Activated naive CD4-positive, alpha-beta T cell treated with anti-CD3 and anti-CD28 coated beads, Interleukin-2, amount 50 U/mL, for 72 hours (primary cell): ENCODE measurements at places on chromosomes 13 and 19. TPM values are rescaled to one million over a fixed set of nuclear protein-coding genes. Genes with fewer than 3 reads are reported as not detected.

The NKPD1 gene
- total RNA-seq: 0.14 TPM

The KCNN4 gene
- total RNA-seq: 145 TPM

The PSG2 gene
- not detected for total RNA-seq

The APC2 gene
- 0.14 TPM for total RNA-seq

The LSR gene
- 41.0 TPM for total RNA-seq

The ZNF256 gene
- 5.0 TPM for total RNA-seq

GRCh38 chr19:41565379-41565720, 10.6 kb upstream of the CEACAM21 start:
- no peak for DNase-seq

DNA sequence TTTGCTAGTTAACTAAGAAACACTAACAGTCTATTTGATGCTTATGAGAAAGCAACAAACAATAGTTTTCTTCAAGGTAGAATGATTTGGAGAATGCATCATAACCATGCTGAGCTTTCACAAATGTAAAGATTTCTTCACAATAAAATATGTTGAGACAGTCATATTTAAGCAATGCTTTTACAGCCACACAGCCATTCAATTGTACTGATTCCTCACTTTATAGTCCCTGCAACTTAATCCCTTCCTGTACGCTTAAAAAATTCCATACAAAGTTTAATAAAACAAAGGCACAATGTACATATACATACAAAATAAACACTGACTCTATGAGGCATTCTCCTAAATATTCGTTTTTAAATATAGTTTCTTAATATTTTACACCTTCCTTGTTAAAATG, 4.7 kb upstream of the ACOD1 start:
- DNase-seq: no peak

DNA sequence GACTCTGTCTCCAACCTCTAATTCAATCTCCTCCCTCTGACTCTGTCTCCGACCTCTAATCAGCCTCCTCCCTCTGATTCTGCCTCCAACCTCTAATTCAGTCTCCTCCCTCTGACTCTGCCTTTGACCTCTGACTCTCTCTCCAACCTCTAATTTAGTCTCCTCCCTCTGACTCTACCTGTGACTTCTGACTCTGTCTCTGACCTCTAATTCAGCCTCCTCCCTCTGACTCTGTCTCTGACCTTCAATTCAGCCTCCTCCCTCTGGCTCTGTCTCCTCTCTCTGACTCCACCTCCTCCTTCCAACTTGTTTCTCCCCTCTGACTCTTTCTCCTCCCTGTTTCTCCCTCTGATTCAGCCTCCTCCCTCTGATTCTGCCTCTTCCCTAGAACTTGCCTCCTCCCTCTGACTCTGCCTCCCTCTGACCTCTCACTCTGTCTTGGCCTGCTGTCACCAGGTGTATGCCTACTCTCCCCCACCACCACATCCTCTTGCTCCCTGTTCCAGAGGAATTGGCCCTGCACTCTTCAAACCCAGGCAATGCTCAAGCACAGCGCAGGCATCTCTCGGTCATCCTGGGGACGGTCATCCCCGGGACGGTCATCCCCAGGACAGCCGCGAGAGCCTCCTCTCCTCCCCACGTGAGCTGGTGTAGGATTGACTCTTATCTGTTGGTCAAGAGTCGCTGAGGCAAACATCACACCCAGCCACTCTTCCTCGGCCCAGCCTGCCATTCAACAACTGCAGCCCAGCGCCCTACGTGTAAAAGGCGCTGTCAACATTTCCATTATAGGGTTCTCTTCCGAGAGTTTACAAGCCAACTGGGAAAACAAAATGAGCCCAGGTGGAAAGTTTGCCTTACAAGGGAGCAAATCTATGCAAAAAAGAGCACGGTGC, 60.2 kb downstream of the ZIC5 start:
- no peak for DNase-seq

DNA sequence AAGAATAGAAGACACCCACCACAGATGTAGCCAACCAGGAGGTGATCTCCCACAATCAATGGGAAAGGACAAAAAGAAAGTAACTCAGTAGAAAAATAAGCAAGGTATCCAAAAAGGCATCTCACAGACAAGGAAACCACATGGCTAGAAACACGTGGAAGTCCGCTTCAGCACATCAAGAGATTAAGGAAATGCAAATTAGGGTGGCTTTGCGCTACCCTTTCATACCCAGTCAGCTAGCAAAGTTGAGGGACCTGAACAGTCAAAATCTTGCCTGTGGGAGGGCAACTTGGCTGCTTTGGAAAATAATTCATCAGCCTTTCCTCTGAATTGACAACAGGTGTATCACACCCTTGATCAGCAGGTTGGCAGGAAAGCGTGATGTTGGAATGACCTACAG, 11.6 kb upstream of the UQCR11 start:
- DNase-seq: no peak

- DNase-seq: no peak
These were observed 133.5 kb upstream of the MIR17HG start for GRCh38 chr13:91214031-91214430.

DNA sequence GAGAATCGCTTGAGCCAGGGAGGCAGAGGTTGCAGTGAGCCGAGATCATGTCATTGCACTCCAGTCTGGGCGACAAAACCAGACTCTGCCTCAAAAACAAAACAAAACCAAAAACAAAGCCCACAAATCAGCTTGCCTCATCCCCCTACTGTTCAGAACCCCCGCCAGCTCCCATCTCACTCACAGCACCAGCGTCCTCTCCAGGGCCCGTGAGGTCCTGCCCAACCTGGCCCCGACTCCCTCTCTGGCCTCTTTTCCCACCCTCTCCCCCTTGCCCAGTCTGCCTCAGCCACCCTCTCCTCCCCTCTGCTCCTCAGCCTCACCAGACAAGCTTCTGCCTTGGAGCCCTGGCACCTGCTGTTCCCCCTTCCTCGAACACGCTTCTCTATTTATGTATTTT, 3.8 kb downstream of the SLC8A2 start:
- DNase-seq: no peak

DNA sequence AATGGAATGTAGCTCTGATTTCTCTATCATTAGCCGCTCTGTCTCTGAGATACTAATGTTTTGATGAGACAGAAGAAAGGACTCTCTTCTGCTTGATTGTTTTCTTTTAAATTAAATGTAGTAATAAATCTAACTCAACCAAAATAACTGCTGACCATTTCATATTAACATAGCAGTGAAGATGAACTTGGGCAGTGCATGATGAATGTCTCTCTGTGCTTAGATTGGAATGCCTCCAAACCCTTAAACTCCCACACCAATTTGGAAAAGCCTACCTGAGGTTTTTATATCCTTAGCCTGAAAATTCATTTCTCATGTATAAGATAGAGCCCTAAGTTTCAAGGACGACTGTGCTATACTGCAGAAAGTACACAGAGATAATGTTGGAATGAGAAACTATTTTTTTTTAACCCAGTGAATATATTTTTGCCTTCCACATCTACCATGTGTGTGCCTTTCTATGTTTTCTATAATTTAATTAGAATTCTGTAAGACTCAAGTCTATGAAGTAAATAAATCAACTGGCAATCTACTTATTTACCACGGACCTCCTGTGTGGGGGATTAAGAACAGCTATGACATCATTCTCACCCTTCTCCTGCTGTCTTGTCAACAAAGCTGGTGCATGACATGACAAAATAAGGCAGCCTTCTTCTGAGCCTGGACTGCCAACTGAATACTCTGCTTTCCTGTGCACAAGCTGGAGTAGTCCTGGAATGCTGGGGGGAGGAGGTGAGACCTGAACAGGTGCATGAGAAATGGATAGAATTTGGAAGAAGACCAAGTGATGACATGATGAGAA, 155.5 kb downstream of the FGF9 start:
- DNase-seq: no peak

GRCh38 chr13:110233951-110234280, 73.0 kb downstream of the COL4A1 start:
- no peak for DNase-seq

GRCh38 chr19:28184997-28185396, 1028.0 kb downstream of the UQCRFS1 start:
- no peak for DNase-seq

DNA sequence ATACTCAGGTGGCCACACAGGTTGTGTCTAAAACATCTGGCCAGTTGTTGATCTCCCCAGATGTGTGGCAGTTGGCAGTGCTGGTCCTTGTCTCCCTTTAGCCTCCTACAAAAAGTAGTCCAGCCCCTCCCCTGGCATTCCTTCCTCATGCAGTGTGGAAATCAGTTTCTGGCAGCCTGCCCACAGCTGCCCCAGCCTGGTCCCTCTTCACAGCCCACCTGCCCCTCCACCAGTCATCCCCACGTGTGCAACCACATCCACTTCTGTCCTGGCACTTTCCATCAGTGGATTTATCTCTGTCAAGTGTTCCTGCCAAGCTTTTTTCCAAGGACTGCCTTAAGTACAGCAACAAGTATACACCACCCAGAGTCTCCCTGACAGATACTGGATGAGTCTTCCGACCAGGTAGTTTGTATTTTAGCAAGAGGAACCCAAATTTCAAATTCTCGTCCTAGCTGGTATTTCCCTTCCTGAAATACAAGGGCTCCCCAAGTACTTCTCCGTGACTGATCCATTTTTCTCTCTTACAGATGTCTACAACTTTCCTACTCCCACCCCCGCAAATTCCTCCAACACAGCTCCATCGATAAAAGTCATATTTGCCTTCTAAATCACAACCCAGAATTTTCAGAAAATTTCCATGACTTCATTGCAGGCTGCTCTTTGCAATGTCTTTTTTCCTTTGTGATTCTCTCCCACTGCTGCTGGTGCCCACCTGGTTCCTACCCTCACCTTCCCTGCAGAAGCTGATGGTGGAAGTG, 313.5 kb downstream of the FOXO1 start:
- no peak for DNase-seq

DNA sequence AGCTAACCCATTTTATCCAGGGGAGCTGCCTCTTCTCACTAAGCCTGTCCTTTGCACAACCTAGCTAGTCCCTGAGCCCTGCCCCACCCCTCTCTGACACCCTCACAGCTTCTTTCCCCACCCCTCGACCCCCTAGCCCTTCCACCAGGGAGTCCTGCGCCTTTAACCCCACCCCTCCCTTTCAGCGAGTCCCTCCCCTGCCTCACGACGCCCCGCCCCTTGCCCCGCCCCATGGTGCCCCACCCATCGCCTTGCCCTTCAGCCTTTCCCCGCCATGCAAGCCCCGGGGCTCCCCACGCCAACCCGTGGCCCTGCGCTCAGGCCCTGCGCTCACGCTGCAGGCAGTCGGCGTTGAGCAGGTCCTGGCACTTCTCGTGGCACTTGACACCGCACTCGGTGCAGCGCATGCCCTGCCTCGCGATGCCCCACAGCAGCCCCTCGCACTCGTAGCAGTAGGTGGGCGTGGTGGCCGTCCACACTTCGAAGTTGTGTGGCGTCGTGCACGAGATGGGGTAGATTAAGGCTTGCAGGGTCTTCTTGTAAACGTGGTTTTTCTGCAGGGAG, 40.0 kb downstream of the UNC13A start:
- no peak for DNase-seq
